ENCODE measurements at places on chromosomes 1 and 21.

DNA sequence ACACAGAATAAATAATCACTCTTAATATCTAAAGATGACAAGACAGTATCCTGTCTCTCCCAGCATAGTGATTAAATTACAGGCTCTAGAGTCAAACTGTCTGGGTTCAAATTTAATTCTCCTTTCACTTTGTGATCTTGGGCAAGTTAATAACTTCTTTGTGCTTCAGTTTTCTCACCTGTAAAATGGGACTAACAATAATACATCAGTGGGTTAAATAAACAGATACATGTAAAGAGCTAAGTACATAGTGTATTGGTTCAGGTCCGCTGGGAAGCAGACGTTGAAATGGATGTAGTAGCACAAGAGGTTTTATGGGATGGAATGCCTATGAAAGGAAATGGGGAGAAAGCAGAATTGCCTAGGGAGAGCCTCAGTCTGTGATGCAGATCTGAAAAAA is 10.7 kb downstream of the ZFYVE9 start:
- no peak for DNase-seq

DNA sequence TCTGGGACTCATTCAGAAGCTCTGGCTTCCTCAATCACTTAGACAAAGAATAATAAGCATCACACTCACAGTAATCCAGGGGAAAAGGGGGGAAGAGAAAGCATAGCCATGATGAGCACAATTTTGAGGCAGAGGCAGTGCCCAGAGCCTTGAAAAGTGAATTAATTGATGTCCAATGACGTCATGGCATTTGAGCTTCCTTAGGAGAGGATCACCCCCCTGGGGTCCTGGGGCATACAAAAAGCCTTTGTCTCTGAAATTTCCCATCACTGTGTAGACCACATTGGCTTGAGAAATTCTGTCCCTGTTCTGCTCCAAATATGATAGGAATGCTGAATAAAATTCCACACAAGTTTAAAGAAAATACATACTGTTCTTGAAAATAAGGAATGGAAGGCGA is 84.3 kb upstream of the COA6 start:
- DNase-seq: no peak

DNA sequence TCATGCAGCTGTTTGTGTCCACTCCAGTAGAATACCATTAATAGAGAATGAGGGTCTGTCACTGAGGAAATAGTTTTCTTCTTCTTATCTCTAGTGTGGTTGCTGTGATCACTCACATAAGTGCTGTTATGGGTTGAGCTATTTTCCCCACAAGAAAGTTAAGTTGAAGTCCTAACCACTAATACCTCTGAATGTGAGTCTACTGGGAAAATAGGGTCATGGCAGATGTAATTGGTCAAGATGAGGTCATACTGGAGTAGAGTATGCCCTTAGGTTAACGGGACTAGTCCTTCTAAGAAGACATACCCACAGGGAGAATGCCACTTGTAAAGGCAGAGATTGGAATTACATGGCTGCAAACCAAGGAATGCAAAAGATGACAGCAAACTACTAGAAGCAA is 70.5 kb upstream of the COL24A1 start:
- no peak for DNase-seq

GRCh38 chr1:235642011-235642942 is 7.3 kb downstream of the GNG4 start:
- peak; percentile 44 for DNase-seq

DNA sequence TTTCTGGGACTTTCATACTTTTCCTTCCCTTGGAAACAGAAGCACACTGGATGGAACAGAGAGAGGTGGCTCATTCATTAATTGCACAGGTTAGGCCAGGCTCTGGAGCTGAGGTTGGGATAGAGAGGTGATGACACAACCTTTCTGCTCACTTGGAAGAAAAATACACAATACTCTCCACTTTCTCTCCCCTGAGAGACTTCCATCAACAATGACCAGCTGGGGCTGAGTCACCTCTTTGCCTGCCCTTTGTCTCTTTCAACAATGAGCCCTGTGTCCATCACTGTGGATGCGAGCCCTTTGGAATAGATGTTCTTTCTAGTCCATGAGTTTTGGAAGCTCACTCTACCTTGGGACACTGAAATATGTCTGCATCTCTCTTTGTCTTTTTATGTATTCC is 43.1 kb downstream of the ATP2B4 start:
- no peak for DNase-seq

DNA sequence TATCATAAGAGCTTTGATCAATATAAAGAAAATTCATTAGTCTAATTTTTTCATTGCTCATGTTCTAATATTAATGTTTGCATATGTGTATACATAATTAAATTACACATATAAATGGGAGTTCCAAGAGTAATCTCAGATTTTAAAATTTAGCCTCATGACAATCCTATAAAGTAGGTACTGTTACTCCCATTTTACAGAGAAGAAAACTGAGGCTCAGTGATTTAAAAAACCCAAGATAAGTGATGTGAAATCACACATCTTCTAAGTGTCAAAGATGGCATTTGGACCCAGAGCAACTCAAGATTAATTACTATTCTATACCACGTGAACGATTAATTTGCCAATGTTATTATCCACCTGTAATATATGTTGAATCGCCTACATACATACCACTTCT is 122.3 kb downstream of the TM2D1 start:
- no peak for DNase-seq

- no peak for DNase-seq
Measured at GRCh38 chr1:111813440-111814304, 58.0 kb downstream of the DDX20 start.

GRCh38 chr1:87684194-87684593 is 355.5 kb downstream of the LMO4 start:
- peak; percentile 68 for DNase-seq

- no peak for DNase-seq
Measured at GRCh38 chr1:185049670-185050069, 4.3 kb downstream of the RNF2 start.

DNA sequence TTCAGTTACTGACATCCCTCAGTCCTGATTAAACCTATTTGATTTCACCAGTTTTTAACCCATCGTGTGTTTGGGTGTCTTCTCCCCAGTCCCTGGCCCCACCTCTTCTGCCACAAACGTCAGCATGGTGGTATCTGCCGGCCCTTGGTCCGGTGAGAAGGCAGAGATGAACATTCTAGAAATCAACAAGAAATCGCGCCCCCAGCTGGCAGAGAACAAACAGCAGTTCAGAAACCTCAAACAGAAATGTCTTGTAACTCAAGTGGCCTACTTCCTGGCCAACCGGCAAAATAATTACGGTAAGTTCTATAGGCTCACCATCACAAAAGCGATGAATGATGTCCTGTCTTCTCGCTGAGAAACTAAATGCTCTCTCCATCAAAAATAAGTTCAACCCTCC is 28.7 kb downstream of the NBPF3 start:
- DNase-seq: peak; percentile 43

- DNase-seq: no peak
Measured at GRCh38 chr1:213325482-213325881, 274.4 kb downstream of the RPS6KC1 start.

DNA sequence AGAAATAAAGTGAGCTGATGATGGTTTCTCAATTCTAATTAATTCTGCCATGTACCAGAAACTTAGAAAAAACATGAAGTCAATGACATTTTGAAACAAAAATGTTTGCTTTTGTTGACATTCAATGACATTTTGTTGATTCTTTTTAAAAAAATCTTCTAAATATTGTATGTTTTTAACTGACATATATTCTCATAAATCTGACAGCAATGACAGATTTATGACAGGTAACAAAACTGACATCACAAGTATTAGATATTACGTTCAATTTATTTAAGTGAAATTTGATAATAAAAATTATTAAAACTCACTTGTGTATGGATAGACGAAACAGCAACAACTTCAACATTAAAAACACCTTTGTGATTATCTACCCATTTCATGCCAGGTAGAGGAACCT is 36.0 kb upstream of the ANGPTL3 start:
- no peak for DNase-seq

DNA sequence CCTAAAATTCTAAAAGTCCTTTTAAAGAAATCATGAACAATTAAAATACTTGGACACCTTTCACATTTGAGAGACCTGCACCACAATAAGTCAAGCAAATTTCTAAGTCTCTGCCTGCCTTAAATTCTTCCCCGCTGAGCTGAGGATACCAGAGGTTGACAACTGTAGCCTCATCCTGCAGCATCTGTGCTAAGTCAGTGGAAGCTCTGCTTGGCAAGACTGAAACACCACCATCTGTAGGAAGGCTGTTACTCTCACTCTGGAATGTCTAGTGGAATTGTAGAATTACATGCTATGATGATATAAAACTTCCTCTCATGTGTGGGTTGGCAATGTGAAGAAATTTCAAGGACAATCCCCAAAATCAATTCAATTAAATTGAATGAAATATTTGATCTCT is 1756.5 kb downstream of the NCAM2 start:
- DNase-seq: no peak

DNA sequence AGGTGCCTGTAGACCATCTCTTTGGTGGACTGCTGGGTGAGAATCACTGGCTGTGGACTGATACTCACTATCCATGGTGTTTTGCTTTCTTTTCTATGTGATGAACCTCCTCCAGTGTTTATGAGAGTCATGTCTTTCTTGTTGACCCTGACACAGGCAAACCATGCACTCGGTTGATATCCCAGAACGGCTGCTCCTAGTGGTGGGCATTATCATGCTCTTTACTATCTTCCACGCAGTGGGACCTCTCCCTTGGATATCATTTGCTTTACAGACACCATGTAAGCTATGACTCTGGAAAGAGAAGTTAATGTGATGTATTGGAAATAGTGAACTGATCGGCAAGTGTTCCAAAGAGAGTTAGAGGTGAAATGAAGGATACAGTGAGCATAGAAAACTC is 1455.6 kb downstream of the BRINP3 start:
- no peak for DNase-seq

DNA sequence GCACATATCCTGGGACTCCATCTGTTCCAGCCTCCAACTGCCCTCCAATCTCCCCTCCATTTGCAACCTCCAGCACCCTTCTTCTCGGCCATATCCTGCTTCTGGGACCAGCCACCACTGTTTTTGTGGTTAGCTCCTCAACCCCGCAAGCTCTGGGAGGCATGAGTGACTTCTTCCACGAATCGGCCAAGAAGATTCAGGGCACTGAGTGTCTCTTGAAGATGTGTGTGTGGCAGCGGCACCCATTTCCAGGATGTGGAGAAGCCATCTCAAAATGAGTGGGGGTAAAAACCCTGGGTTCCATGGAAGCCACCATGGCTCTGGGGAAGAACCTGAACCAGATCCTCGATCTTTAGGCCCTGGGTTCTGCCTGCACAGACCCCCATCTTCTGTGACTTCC is 194.6 kb downstream of the SLC45A1 start:
- no peak for DNase-seq

DNA sequence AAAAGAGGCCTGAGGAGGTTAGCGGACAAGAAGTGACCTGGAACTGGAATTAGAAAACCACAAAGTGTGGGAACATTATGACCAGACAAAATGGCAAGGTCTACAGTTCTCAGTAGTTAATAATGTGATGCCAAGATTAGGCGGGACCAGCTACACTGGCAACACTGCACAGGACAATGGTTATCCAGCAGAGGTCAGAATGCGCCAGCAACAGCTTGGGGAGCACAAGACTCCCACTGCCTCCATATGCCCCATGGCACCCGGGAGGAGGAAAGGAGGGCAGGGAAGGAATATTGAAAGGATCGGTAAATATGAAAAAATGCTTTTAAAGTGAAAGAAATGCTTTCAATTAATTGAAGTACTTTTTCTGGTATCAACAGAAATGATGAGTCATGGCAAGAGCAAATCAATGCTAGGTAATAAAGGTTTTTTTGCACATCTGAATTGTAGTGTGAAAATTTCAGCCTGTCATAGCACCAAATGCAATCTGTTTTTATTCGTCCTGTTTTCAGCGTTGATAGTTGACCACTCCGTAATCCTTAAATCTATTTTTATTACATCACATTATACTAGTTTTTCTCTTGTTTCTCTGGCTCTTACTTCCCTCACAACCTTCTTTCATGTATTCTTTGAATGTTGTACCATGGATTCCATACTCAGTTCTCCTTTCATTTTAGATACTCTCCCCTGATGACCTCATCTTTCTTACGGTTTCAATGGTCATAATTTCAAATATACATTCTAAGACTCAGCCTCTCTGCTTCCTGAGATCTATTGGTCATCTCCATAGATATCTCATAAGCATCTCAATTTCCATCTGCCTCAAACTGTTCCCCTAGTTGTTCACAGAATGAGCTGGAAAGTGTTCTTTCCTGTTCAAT is 30.7 kb downstream of the VCAM1 start:
- no peak for DNase-seq

Measured in NCI-H510A treated with DMSO at 0.1 percent for 48 hours (cell line).